ENCODE measurements at places on chromosomes 11 and 22.

GRCh38 chr11:15654451-15654850, 539.7 kb downstream of the INSC start:
- no peak for DNase-seq

- no peak for DNase-seq
These were observed 8.6 kb upstream of the LRRC10B start for GRCh38 chr11:61499816-61500491.

- DNase-seq: no peak
These were observed 4.0 kb downstream of the MS4A8 start for GRCh38 chr11:60703374-60703773.

GRCh38 chr11:126307706-126308105, 3.8 kb downstream of the DCPS start:
- no peak for DNase-seq

- DNase-seq: no peak
These were observed 32.4 kb downstream of the NF2 start for GRCh38 chr22:29635734-29636357.

GRCh38 chr22:39308614-39309363, 10.6 kb downstream of the RPL3 start:
- DNase-seq: no peak

DNA sequence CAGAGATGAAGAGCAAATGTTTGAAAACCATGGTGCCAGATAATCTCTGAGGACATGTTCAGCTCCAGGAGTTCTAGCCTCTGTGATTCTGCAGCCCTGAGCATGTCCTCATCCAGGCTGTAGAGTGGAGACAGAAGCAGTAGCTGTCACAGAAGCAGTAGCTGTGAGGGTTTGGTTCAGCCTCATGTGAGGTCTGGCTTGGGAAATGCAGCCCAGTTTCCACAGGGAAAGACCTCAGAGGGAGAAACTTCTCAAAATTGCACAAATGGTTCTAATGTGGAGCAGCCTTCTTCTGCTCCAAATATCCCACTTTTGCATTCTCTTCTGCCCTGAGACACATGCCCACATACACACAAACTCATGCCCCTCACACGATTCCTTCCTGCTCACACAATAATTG, 48.4 kb downstream of the DBX1 start:
- DNase-seq: no peak
